ENCODE measurements at places on chromosomes 2 and 18.

GRCh38 chr2:109256111-109256510 is 127.1 kb downstream of the SH3RF3 start:
- H3K4me1 ChIP-seq = no peaks in the 10 kb centered on the region
- no peaks in the 10 kb centered on the region for H3K27me3 ChIP-seq
- DNase-seq = no peak
- H3K27ac ChIP-seq = no peak overlapping the region
- H3K4me3 ChIP-seq = no peak overlapping the region

DNA sequence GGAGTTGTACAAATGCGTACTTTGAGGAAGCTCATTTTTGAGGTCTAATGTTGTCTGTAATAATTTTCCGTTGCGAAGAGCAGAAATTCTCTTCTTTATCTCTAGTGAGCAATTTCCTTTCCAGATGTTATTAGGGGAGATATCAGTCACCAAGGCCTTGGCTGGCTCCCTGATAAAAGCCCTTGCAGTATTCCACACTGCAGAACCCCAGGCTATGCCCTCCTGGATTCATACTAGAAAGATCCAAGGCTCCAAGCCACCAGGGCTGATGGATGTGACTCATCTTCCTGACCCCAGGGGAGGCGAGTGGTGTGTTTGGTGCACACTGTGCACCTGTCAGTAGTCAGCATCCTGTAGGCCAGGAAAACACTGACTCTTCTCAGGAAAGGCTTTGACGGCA is 34.7 kb downstream of the INO80C start:
- H3K27ac ChIP-seq = no peak overlapping the region
- no peaks in the 10 kb centered on the region for H3K4me1 ChIP-seq
- H3K4me3 ChIP-seq = no peak overlapping the region
- no peak for DNase-seq

GRCh38 chr18:75070625-75071483 is 138.1 kb downstream of the PTGR3 start:
- peaks cover 14% of the 10 kb centered on the region for H3K36me3 ChIP-seq
- peak; percentile 82 for DNase-seq
- H3K4me1 ChIP-seq = peaks cover 32% of the 10 kb centered on the region
- H3K27me3 ChIP-seq = no peaks in the 10 kb centered on the region

- H3K4me1 ChIP-seq = peaks cover 16% of the 10 kb centered on the region
- H3K36me3 ChIP-seq = no peaks in the 10 kb centered on the region
- no peak overlapping the region for H3K27ac ChIP-seq
Measured at GRCh38 chr2:48120759-48121242, 214.5 kb upstream of the FBXO11 start.

- H3K4me3 ChIP-seq = no peak overlapping the region
- no peak overlapping the region for H3K27ac ChIP-seq
Measured at GRCh38 chr2:23592898-23593751, 208.1 kb downstream of the KLHL29 start.

DNA sequence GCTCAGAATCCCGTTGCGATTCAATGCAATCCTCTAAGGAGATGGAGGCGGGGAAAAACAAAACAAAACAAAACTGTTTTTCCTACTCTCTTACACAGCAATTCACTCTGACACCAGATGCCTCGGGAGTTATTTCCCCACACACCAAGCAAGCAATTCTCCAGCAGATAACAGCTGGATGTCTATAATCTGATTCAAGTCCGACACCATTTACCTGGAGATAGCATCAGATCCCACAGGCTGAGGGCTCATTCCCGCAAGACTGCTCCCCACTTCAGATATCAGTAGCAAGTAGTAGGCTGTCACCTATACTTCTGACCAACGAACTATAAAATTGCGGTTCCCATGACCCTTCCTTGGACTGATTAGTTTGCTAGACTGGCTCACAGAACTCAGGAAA is 58.7 kb downstream of the DTNB start:
- H3K36me3 ChIP-seq = no peaks in the 10 kb centered on the region
- DNase-seq = no peak
- H3K4me1 ChIP-seq = no peaks in the 10 kb centered on the region
- no peak overlapping the region for H3K27ac ChIP-seq
- H3K27me3 ChIP-seq = no peaks in the 10 kb centered on the region

DNA sequence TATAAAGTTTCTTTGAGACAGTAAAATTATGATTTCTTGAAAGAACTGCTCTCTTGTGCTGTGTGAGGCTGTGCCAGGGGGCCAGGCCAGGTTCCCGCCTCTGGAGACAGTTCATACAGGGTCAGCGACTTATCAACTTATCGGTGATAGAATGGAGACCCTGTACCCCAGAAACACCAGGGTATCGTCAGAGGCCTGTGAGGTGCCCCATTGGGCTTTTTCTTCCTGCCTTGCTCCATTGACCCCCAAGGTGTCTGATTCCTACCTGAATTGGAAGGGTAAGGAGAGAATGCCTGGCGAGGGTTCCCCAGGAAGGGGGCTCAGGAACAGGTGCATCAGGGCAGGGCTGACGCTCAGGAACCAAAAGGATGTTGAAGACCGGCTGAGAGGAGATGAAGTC is 4.3 kb downstream of the DLX1 start:
- H3K4me3 ChIP-seq = no peak overlapping the region
- no peak for DNase-seq
- H3K4me1 ChIP-seq = peaks cover 46% of the 10 kb centered on the region
- H3K27ac ChIP-seq = no peak overlapping the region
- H3K36me3 ChIP-seq = no peaks in the 10 kb centered on the region
- H3K27me3 ChIP-seq = peaks cover 82% of the 10 kb centered on the region
